ENCODE measurements at places on chromosomes 6 and 20.

DNA sequence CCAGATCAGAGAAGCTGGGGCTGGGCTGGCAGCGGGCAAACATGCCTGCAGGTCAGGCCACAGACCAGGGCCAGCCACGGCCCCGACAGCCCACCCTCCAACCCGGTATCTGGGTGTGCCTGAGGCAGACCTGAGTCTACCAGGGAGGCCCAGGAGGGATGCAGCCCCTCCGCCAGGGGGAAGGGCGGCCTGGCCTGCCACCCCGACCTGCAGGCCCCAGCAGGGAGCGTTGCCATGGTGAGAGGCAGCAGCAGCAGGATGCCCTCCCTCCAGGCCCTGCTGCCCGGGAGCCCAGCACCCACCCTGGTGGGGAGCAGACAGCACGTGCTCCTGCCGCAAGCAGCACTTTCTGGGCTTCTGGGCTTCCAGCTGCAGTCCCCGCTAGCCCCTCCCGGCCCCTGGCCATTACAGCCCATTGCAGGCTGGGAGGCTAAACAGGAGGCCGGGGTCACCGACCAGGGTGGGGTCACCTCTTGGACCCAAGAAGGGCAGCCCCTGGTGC lies 3.8 kb upstream of the EEF1A2 start:
- DNase-seq: no peak

DNA sequence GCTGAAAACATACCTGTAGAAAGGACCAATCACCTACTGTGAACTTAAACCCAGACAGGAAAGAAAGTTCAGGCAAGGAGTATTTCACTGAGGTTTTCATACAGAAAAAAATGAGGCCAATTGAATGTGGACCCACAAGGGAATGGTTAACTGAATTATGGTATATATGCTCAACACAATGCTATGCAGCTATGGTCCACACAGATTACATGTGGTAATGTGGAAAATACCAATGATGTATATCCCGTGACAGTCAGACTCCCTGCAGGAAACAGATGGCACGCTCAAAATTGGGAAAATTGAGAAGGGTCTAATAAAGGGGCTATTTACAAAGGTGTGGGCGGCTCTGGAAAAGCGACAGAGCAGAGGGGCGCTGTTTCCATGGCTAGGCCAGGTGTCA lies 47.1 kb upstream of the PIM1 start:
- no peak for DNase-seq

DNA sequence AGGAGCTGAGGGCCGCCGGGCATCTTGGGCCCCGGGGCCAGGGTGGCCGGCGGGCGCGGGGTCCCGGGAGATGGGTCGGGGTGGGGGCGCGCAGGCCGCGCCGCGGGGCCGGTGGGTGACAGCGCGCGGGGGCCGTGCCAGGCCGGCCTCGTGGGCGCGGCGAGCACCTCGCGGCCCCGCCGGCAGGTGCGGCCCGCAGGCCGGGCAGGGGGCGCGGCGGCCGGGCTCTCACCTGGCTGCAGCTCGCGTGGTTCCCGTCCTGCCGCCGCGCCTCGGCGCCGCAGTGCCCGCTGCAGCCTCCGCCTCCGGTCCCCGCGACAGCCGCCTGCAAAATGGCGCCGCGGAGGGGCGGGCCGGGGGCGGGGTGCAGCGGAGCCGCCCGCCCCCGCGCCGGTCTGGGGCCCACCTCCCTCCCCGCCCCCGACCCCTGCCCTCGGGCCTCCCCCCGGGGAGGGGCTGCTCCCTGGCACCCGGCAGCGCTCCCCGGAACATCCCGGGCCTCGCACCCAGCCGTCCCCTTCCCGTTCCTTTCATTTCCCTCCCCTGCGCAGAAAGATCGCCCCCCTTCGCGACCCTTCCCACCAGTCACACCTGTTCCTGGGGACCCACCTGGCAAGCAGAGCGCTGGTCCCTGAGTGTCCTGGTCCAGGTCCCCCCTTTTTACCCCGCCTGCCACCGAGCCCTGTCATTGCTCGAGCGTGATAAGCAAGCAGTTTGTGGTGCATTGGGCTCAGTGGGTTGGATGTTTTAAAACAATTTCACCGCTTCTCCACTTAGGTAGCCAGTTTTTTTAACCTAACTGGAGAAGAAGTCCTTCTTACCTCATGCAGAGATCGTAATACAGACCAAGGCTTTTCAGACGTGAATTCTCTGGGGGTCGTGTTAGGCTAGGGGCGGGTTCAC lies at the start of gene SLC23A2:
SLC23A2 (minus strand) TSS at position 337 of the 903 bp plus-strand sequence. CDS start 68,948 bp downstream, outside the sequence.
- peak; percentile 13 for DNase-seq

- DNase-seq: no peak
These were observed 11.8 kb downstream of the TMEM14B start for GRCh38 chr6:10759312-10759839.

GRCh38 chr6:45558858-45559257 lies 181.1 kb upstream of the SUPT3H start:
- no peak for DNase-seq

DNA sequence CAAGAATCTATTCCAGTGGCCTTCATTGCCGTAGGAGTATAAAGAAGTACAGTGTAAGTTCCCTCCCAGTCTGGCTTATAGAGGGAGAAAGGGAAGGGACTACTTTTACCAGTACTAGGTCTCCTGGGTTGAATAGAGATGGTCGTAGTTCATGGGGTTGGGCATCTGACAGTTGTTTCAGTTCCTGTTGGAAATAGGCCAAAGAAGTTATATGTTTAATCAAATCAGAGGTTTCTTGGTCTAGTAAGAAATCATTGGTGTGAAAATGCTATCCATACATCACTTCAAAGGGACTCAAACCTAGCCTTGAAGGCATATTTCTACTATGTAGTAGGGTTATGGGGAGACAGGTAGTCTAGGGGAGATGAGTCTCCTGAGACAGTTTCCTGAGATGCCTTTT lies 45.6 kb upstream of the MAN1A1 start:
- DNase-seq: no peak

DNA sequence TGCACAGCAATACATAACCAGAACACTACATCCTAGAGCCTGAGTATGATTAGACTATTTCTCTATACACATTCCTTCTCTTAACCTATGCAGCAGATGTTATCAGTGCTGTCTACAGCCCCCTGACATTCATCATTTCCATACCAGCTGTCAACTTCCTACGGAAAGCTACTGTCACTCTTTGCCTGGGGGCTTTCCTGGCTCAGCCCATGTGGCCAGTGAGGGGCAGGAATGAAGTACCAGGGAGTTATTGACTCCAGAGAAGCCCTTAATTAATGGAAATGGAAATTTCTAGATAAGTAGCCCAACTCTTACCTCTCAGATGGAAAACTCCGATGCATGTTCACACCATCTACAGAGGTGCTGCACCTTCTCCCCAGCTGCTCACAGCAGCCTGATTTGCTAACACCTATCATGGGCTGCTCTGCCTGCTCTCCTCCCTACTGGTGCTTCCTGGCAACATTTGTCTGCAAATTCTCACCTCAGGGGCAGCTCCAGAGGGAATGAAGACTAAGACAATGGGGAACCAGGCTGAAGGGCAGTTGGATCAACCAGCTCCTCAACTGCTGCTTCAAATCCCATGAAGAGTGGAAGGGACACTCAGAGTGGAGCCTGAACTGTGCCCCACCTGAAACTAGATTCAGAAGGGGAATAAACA lies 59.6 kb downstream of the LINC00237 start:
- DNase-seq: no peak

DNA sequence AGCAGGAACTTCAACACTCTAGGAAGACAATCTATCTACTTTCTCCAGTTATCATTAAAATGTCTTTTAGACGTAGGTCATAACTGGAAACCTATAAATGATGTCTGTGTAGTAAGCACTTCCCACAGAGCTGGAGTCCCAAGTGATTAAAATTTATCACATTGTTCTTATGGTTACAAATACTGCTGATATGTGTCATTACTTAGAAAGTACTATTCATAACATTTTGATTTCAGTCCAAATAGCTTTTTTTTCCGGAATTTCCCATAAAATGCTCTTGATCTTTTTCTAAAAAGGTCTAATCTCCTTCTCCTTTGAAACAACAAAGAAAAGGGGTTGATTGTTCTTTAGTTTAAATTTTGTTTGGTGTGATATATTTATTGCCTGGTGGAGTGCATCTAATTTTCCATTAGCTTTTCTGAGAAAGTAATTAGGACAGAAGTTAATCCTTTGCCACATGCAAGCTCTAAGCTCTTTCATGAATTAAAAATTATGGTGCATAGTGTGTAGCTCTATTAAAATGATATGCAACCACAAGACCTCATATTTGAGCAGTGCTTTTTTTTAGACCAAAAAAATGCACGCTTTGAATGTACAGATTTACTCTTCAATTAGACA lies 132.7 kb upstream of the TCF21 start:
- DNase-seq: no peak

GRCh38 chr20:49984426-49985153 lies 1.8 kb downstream of the SNAI1 start:
- DNase-seq: no peak

GRCh38 chr6:129672341-129672682 lies 37.7 kb downstream of the ARHGAP18 start:
- no peak for DNase-seq

DNA sequence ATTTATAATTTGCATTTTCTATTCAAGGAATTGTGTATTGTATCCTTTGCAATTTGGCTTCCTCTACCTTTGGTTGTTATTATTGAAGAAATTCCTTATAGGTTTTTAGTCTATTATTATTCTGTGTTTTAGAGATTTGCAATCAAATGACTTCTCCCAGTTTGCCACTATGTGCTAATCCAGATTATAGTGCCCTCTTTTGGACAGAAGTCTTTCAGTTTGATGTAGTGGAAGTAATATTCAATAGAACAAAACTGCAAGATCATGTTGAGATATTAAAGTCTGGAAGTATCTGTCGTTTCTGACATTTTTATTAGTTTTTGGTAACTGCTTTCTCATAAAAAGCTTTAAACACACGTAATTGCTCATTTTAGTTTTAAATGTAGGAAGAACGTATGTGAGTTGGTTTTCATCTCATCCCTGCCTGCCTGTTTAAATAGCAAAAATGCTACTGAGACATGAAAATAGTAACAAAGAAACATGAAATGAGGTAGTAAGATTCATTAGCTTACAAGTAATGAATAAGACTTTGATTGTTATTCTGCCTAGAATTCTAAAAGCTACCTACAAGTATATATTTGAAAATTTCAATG lies 72.8 kb downstream of the RTN4IP1 start:
- DNase-seq: no peak

DNA sequence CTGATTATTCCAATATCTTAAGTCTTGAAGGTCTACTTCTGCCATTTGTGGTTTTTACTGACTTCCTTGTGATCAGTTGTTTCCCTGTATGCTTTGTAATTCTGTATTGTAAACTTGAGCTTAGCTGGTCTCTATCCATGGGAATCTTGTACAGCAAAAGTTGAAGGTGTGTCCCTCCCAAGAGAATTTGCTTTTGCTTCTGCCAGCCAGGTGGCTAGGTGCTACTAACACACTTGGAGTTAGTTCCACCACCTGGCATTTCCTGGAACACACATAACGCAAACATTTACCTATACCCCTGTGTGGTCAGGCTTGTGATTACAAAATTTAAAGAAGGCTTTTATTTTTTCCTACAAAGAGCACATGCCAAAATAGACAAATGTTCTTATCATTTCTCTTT lies 141.2 kb downstream of the GRM4 start:
- DNase-seq: no peak

DNA sequence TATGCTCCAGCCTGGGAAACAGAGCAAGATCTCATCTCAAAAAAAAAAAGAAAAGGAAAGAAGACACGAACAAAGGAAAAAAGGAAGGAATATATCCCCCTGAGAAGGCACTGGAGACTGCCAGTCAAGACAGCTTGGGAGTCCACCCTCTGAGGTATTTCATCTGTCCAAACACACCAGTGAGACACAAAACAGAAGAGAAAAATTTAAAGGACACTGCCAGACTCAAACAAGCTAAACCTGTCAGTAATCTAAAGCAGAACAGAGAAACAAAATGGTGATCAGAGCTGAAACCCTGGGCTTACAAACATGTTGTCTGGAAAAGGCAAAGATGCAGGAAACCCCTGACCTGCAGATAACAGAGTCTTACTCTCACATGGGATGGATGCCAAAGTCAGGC lies 114.9 kb downstream of the DCDC2 start:
- DNase-seq: no peak

GRCh38 chr6:53044071-53044470 lies 21.1 kb upstream of the FBXO9 start:
- no peak for DNase-seq

DNA sequence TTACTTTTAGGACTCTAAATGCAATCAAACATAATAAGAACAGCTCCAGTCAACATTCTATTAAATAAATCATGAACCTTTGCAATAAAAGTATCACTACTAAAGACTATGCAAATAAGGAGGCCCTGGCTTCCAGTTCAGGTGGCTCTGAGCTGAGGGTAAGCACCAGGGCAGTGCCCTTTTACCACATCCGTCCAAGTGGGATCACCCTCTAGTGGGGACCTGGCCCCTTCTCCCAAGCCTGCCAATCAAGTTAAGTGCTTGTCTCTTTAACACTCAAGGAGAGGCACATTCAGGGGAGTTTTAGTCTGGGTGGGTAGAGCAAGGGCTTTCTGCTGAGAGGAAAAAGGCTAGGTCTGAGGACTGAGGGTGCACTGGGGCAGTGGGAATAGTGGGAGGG lies 161.4 kb downstream of the TMEM200A start:
- DNase-seq: no peak

- DNase-seq: no peak
These were observed 417.2 kb upstream of the SULF2 start for GRCh38 chr20:48202334-48203113.

GRCh38 chr6:17032988-17033634 lies 68.7 kb upstream of the STMND1 start:
- no peak for DNase-seq

GRCh38 chr20:32160341-32160740 lies 47.2 kb downstream of the PLAGL2 start:
- DNase-seq: no peak

DNA sequence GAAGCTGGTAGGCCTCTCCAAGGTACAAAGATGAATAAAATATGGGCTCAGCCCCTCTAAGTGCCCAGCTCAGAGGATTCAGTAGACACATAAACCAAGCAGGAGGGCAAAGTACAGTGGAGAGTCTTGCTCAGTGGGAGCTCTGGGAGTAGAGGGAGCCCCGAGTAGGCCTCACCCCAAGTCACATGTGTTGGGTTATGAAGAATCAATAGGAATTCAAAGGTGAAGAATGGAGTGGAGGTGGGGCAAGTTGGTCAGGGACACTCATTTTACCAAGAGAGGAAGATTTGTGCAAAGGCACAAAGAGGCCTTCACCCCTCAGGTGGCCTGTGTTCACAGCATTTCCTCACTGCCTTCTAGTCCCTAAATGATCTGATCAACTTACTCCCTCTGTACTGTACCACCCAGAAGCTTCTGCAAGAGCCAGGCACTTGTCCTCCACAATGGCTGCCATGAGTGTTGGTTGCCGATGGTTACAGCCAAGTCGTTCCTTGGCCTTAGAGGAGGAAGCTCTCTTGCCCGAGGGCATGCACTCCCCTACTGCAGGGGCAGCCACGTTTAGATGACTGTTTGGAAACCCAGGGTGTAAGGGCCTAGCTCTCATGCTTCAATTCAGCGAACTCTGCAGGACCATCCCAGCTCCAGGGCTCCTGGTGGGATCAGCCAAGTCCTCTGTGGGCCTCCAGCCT lies 6.7 kb upstream of the CDKN1A start:
- no peak for DNase-seq

- no peak for DNase-seq
These were observed 7.3 kb upstream of the CGA start for GRCh38 chr6:87102151-87102621.

GRCh38 chr6:87656857-87657256 lies 45.2 kb downstream of the AKIRIN2 start:
- no peak for DNase-seq

- no peak for DNase-seq
These were observed 242.0 kb downstream of the ESR1 start for GRCh38 chr6:152049502-152049901.

- no peak for DNase-seq
These were observed 747 bp upstream of the TXNDC5 start for GRCh38 chr6:7911345-7911725.

Data from activated T-helper 1 cell treated with anti-CD3 and anti-CD28 coated beads, Interleukin-2, amount 50 U/mL, for 16 hours (primary cell).